ENCODE measurements at places on chromosomes 1 and 21.
A peak's percentile ranks its signal among the peaks of the same experiment; 100 is the strongest.

DNA sequence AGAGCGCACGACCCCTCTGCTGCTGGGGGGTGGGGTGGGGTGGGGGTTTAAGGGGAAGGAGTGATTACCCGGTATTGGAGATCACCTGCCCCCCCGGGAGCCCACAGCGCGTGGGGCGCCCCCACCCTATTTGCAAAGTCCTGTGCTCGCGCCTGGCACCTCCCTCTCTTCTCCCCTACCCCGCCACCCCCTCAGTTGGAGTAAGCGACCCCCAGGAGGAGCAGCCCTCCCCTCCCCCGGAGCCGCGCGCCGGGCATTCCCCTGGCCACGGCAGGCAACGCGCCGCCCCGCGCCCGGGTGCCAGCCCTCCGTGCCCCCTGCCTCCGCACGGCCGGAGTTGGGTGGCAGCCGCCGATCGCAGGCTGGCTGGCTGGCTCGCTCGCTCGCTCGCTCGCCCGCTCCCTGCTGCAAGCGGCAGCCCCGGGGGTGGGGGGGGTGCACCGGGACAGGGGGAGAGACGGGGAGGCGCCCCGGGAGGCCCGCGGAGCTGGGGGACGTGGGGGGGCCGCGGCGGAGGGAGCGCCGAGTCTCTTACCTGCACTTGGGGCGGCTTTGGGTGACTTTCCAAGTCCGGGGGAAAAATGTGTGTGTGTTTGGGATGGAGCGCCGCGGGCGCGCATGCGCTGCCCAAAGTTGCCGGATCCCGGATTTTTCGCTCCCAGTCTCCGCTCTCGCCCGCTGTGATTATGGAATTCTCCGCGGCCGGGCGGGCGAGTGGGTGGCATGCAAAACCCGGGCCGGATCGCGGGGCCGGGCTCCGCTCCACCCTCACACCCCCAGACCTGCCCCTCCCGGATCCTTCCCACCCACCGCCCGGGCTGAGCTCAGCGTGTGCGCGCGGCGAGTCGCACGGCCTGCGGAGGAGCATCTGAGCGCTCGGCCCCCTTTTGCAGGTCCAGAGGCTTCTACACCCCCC, at the start of gene CASZ1:
TSS of gene CASZ1 (minus strand) at position 618 of the 916 bp plus-strand sequence. CDS start 102,757 bp downstream, outside the sequence.
- peak; percentile 85 for DNase-seq

DNA sequence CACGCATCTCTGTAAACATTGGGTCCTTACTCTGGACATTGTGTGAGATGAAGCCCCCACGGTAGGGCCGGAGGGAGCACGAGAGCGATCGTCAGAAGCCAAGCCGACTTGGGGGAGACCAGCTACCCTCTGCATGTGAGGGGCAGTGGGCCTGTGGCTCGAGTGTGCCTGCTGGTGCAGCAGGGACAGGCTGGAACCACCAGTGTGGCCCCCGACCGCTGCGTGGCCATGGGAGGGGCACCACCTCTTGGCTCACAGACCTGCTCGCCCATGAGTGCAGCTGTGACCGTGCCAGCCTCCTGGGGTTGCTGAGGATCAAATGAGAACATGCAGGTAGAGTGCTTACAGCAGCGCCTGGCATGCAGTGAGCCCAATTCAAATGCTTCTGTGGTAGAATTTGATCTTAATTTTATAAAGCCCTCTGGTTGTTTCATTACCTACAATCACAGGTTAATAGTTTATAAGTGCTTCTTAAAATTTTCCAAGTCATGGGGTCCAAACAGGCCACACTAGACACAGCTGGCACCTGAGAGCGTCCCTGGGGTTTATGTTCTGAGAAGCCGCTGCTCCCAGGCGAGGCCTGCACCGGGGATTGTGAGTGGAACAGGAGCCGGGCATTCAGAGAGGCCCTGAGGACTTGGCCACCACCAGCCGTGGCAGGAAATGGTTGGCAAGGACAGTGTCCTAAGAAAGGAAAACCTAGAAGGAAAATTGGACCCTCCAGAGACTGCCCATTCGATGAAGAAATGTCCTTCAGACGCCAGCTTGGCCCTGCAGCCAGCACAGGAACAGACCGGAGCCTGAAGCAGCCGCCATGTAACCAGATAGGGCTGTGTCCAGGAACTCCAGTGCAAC, 22.6 kb upstream of the ADARB1 start:
- no peak for DNase-seq

- DNase-seq: no peak
Measured at GRCh38 chr1:60679524-60680375, 402.6 kb upstream of the NFIA start.

DNA sequence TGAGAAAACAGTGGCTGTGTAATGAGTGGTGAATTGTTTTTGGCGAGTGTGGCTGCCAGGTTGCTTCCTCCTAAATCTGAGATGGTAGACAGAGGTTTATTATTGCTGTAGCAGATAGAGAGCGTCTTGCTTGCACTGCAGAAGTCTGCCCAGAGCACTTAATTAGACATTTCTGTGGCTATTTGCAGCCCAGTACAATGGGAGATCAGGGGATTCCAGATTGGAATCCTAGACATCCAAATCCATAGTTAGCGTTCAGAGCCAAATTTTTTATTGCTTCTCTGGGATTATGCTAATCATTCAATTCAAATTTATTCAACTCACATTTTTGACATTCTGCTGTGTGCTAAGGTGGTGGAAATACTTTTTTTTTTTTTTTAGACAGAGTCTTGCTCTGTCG, 30.0 kb downstream of the KIF26B start:
- peak; percentile 18 for DNase-seq

DNA sequence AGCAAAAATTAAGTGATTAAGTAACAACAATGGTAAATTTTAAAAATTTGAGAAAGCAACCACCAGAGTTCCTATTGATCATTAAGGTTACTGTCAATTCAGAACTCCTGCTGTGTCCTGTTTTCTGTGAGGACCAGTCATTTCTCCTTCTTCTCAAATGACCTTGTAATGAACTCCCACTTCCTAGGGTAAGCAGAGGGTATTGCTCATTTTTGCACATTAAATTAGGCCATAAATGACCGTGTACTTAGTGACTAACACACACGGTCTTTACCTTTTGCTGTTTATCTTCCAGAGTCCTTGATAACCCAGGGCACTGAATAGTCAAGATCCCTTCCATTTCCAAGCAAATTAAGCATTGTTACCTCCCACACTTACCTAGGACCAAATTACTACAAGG, 227.5 kb upstream of the LYPLAL1 start:
- no peak for DNase-seq

GRCh38 chr21:41009398-41010100, 158.4 kb upstream of the BACE2 start:
- DNase-seq: no peak

DNA sequence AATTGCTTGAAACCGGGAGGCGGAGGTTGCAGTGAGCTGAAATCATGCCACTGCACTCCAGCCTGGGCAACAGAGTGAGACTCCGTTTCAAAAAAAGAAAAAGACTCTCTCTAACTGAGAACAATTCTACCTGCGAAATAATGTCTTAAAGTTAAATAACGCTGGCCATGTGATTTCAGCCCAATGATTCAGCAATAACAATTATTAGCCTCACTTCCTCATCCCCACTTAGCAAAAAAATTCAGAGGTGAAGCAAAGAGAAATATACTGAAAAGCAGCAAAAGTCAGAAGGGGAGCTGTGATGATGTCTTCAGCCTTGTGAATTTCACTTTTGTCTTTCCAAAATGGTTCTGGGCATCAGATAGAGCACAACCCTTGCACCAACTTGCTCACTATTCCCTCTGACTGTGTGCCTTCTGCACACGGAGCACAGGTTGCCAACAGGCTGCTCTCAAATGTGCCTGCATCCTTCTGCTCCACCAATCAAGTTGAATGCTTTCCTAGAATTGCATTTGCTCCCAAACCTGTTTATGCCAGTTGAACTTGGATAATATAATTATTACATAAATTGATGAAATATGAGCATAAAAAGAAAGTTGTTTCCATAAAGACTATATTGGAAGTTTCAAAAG, 79.8 kb upstream of the IPO9 start:
- DNase-seq: no peak

- DNase-seq: no peak
Measured at GRCh38 chr1:229940684-229941083, 126.4 kb upstream of the GALNT2 start.

GRCh38 chr1:17045634-17046333, 8.0 kb downstream of the SDHB start:
- DNase-seq: peak; percentile 75

DNA sequence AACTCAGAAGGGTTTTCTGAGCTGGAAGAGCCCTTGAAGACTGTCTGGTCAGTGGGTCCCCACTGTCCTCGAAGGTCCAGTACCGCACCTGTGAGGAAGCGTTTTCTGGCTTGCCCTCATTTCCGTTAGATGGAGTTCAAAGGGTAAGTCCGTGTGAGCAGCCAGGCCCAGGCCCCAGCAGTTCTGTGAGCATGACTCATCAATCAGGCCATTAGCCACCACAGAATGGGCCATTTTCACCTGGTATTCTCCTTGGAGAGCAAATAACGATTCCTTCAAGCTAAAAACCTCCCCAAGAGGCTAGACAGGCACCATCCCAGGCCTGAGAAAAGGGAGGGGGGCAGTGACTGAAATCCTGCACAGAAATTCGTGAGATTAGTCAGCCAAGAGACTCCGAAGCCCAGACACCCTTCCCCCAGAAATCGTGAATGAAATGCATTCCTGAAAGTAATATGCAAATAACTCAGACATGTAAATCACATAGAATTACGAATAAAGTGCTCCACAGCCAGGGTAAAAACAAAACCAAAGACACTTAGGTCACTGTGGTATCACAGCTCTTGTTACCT, 66.0 kb downstream of the BCAR3 start:
- no peak for DNase-seq

DNA sequence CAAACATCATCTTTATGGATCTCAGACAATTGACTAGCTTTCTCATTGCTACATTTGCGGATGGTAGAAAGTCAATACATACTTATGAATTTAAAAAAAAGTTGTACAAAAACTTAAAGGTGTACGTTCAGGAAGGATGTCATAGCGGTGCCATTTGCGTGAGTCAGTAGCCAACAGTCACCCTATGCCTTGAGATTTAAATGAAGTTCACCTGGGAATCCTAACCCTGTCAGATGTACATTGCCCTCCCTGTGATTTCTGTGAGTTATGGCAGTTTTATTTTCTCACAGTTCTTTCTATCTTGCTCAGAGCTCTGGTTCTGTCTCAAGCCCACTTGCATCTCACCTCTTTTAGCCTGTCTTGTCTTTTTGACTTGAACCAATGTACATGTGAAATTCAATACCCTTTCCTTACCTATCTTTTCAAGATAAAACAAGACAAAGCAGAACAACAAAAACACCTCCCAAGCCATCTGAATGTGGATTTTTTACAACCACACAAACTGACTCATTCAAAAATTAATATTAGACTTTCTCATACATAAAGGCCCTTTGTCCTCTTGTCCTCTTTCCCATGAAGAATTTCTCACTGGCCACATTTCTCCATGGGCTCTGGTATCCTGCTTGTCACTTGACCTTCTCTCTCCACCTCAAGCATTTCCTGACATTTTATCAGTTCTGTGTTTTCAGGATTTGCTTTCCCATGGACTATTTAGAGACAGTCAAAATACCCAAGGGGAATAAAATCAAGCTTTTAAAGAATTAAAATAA, 25.3 kb upstream of the ZNF697 start:
- no peak for DNase-seq

DNA sequence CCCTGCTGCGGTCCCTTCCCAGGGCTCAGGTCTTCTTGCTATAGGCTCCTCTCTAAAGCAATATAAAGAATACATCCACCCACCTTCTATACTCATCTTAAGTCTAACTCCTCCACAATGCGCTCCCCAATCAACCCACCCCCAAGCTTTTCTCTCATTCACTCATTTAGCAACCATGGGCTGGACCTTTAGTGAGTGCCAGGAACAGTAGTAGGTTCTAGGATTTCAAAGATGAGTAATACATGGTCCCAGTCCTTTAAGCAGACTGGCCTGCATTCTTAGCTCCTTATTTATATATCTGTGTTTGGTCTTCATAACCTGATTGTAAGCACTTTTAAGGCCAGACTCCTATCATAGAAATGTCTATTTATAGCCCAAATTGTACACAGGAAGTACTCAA, 5.9 kb downstream of the CAMK1G start:
- DNase-seq: no peak

- no peak for DNase-seq
Measured at GRCh38 chr1:169676001-169676400, 35.4 kb downstream of the SELL start.

DNA sequence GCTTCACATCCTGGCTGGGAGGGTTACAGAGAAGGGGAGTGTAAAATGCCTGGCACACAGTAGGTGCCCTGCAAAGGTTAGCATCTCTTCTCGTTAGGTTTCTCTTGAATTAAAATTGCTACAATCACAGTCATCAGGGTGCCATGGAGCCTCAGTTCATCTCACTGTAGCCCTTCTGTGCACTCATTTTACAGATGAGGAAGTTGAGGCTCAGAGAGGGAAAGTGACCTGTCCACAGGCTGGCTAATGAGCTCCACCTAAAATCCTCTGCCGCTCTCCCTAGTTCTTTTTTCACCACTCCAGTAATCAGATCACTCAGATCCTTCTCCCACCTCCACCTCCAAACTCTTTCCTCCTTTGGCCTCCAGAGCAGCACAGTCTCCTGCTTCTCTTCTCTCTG, 13.5 kb upstream of the AHDC1 start:
- DNase-seq: no peak

- no peak for DNase-seq
Measured at GRCh38 chr1:19619697-19620384, 24.3 kb upstream of the NBL1 start.

DNA sequence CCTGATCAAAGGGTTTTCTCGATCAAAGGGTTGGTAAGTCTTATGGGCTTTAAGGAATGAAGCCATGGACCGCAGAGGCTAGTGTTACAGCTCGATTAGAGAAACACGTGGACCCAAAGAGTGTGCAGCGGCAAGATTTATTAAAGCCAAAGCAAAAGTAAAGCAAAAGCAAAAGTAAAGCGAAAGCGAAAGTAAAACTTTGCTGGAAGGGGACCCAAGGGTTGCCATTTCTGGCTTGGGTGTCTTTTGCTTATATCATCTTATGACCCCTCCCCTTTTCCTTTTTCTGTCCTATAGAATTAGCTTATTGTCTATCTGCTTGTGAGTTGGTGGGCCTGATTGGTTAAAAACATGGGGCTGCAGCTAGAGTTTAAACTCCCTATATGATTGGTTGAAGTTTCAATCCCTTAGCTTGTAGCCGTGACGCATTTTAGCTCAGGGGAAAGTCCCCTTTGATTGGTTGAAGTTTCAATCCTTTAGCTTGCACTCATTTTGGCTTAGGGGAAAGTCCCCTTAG, 957.0 kb downstream of the AMY1C start:
- DNase-seq: peak; percentile 12

GRCh38 chr1:1421147-1421906, at the start of gene ANKRD65:
Gene ANKRD65, minus strand, starts transcription at chr1:1421276. Its CDS starts 271 bp downstream, at chr1:1421005.
- no peak for DNase-seq

DNA sequence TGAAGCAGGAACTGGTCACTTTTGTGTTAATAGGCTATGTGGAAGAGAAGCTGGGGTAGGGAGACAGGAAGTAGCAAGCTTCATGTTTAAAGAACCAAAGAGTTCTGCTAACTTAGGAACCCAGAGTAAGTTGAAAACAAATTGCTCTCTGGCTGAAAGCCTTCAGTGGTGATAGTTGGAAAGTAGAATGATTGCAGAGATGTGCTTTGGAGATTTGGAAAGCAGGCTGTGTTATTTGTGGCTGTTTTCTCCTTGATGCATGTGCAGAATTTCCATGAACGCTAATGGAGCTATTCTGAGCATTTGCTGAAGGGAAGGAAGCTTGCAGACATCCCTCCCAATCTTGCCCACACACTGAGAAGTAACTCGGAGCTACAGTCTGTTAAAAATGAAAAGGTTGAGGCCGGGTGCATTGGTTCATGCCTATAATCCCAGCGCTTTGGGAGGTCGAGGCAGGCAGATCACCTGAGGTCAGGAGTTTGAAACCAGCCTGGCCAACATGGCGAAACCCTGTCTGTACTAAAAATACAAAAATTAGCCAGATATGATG, 45.7 kb downstream of the TCEANC2 start:
- no peak for DNase-seq

All from NCI-H2227 treated with DMSO at 0.1 percent for 48 hours (cell line).